Activated T-cell treated with anti-CD3 and anti-CD28 coated beads, Interleukin-2, amount 50 U/mL, for 72 hours (primary cell): ENCODE measurements at places on chromosomes 3 and 15. TPM values are rescaled to one million over a fixed set of nuclear protein-coding genes. Genes with fewer than 3 reads are reported as not detected.

TGM5 gene
- not detected for total RNA-seq

GRCh38 chr3:188151438-188151837 is 2.5 kb upstream of the LPP start:
- H3K27ac ChIP-seq, result no peak overlapping the region
- H3K27me3 ChIP-seq, result no peaks in the 10 kb centered on the region
- DNase-seq, result no peak
- H3K4me1 ChIP-seq, result peaks cover 59% of the 10 kb centered on the region
- H3K4me3 ChIP-seq, result no peak overlapping the region
- peaks cover 2% of the 10 kb centered on the region for H3K36me3 ChIP-seq

IL17RE gene
- total RNA-seq, result 0.94 TPM

GRCh38 chr15:44808557-44808956 is 72.2 kb downstream of the TRIM69 start:
- no peaks in the 10 kb centered on the region for H3K36me3 ChIP-seq
- no peak overlapping the region for H3K4me3 ChIP-seq
- peaks cover 5% of the 10 kb centered on the region for H3K4me1 ChIP-seq
- no peak overlapping the region for H3K27ac ChIP-seq
- peaks cover 18% of the 10 kb centered on the region for H3K27me3 ChIP-seq
- DNase-seq, result no peak

- H3K27ac ChIP-seq, result no peak overlapping the region
- no peak overlapping the region for H3K4me3 ChIP-seq
- peaks cover 12% of the 10 kb centered on the region for H3K4me1 ChIP-seq
- peaks cover 38% of the 10 kb centered on the region for H3K27me3 ChIP-seq
- DNase-seq, result no peak
These were observed 6.6 kb downstream of the PROK2 start for GRCh38 chr3:71778353-71778752.

MOBP gene
- total RNA-seq, result not detected

DNA sequence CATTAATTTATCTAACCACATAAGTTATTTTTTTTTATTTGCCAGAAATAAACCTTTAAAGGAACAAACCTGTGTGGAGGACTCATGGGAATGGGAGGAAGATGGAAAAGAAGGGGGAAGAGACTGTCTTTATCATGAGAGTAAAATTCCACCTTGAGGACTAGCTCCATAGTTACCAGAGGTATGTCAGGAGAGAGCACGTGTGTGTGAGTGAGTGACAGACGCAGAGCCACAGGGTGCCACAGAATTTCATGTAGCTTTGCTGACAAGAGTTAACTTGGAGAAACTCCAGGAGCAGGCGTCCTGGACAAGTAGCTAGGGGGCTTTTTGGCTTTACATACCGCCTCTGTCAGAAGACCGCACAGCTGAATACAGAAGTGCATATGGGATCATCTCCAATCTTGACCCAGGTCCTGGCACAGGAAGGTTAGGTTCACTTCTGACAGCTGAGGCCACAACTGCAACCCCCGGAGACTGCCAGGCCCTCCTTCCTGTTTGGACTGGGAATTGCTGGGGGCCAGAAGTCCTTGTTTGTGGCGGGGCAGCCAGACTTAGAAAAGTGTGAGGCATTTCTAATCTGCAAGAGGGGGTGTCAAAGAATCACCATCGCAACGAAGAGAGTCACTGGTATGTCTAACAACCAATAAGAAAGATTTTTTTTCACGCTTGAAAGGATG is 197.8 kb upstream of the TPM1 start:
- no peaks in the 10 kb centered on the region for H3K4me1 ChIP-seq
- peaks cover 6% of the 10 kb centered on the region for H3K27me3 ChIP-seq
- no peak overlapping the region for H3K27ac ChIP-seq
- H3K36me3 ChIP-seq, result no peaks in the 10 kb centered on the region

ZCWPW2 gene
- 0.35 TPM for total RNA-seq

DNA sequence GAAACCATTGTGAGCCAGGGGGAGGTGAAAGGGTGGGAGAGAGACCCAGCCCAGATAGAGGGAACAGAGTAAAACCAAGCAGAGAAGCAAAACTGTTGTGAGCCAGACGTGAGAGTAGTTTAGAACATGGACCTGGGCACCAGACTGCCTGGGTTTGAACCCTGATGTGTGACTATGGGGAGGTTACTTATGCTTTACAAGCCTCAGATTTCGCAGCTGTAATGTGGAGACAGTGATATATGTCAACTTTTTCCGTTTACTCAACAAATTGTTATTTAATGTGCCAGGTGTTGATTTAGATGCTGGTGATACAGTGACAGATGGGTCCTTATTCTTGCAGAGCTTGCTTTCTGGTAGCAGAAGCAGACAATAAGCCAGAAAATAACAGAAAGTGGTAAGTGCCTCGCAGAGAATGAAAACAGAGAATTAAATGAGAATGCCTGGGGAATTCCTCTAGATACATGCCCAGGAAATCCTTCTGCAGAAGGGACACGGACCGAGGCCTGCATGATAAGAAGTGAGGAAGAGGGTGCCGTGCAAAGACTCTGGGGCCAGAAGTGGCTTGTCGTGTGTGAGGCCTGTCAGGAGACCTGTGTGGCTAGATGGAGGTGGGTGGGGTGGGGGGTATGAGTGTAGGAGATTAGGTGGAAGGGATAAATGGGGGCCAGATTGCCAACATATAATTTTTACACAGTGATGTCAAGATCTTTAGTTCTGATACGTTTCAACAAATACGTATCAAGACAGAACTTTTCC is 15.0 kb downstream of the KAT2B start:
- H3K27me3 ChIP-seq, result no peaks in the 10 kb centered on the region
- H3K27ac ChIP-seq, result no peak overlapping the region
- H3K36me3 ChIP-seq, result peaks cover 2% of the 10 kb centered on the region

DNA sequence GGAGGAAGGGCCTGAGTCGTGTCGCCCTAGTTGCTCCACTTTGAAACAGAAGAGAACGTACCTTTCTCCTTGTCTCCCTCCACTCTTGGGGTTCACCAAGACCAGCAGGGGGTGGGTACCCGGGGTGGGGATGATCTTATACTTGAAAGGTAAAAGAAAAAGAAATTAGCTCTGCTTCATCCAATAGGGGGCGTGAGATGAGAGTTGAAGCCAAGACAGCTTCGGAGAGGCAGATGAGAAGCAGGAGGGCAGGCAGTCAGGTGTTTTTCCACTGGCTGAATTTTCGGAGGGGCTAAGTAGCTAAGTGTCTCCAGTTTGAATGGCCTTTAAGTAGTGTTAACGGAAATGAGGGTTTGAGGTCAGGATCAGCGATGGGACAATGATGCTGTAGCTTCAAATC is 100.4 kb downstream of the DGKG start:
- H3K36me3 ChIP-seq, result peaks cover 4% of the 10 kb centered on the region
- H3K27me3 ChIP-seq, result peaks cover 17% of the 10 kb centered on the region

GRCh38 chr3:61903931-61904657 is 342.7 kb downstream of the PTPRG start:
- H3K27ac ChIP-seq, result no peak overlapping the region
- H3K36me3 ChIP-seq, result no peaks in the 10 kb centered on the region
- no peak for DNase-seq
- H3K27me3 ChIP-seq, result peaks cover 10% of the 10 kb centered on the region
- no peak overlapping the region for H3K4me3 ChIP-seq
- no peaks in the 10 kb centered on the region for H3K4me1 ChIP-seq

GRCh38 chr3:119794971-119795612 is 13.2 kb downstream of the NR1I2 start:
- H3K27me3 ChIP-seq, result peaks cover 7% of the 10 kb centered on the region
- no peak for DNase-seq
- no peaks in the 10 kb centered on the region for H3K4me1 ChIP-seq
- no peaks in the 10 kb centered on the region for H3K36me3 ChIP-seq
- H3K27ac ChIP-seq, result no peak overlapping the region

GRCh38 chr15:68231102-68231818 is 1.7 kb upstream of the CLN6 start:
- H3K4me3 ChIP-seq, result peak overlapping the region; percentile 97
- peaks cover 5% of the 10 kb centered on the region for H3K36me3 ChIP-seq
- DNase-seq, result no peak
- H3K27me3 ChIP-seq, result no peaks in the 10 kb centered on the region
- peaks cover 48% of the 10 kb centered on the region for H3K4me1 ChIP-seq

DNA sequence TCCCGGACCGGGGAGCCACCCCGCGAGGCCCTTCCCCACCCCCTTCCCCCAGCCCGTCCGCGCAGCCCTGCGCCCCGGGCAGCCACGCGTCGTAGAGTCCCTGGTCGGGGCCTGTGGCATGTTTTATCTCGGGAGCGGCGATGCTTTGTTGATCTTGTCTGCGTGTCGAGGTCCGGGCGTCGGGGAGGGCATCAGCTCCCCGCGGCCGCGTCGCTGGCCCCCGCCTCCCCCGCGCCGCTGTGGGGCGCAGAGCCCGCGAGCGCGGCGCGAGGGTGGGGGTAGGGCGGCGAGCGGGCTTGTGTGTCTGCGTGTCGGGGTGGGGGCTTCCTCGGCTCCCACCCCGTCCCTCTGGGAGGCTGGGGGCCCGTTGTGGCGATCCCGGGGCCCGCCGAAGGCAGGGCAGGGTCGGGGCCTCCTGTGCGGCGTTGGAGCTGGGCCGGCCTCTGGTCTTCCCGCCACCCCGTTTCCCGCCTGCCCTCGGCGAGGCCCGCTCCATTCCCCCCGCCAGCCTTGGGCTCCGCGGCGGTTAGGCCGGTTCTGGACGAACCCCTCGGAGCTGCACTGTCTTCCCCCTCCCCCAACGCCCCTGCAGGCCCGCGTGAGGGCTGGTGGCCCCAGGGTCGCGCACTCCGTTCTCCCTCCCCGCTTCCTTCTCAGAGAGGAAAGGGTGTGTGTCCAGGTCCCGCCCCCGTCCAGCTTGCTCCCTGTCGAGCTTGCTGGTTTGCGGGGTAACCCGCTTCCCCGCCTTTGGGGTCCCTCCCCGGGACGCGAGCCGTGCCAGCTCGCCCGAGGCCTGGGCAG is 695 bp downstream of the GMPS start:
- H3K36me3 ChIP-seq, result peaks cover 3% of the 10 kb centered on the region
- peak; percentile 65 for DNase-seq
- peaks cover 39% of the 10 kb centered on the region for H3K4me1 ChIP-seq
- H3K4me3 ChIP-seq, result peak overlapping the region; percentile 94
- no peaks in the 10 kb centered on the region for H3K27me3 ChIP-seq

GRCh38 chr3:45670991-45671390 is 18.2 kb upstream of the SACM1L start:
- no peak overlapping the region for H3K27ac ChIP-seq
- H3K4me1 ChIP-seq, result peaks cover 30% of the 10 kb centered on the region
- H3K36me3 ChIP-seq, result peaks cover 11% of the 10 kb centered on the region
- no peaks in the 10 kb centered on the region for H3K27me3 ChIP-seq
- H3K4me3 ChIP-seq, result no peak overlapping the region

SPINK8 gene
- total RNA-seq, result not detected

ISLR2 gene
- not detected for total RNA-seq

- peaks cover 12% of the 10 kb centered on the region for H3K4me1 ChIP-seq
- no peaks in the 10 kb centered on the region for H3K36me3 ChIP-seq
- H3K4me3 ChIP-seq, result no peak overlapping the region
- no peak for DNase-seq
These were observed 2.9 kb downstream of the CORO2B start for GRCh38 chr15:68581725-68582124.

DNA sequence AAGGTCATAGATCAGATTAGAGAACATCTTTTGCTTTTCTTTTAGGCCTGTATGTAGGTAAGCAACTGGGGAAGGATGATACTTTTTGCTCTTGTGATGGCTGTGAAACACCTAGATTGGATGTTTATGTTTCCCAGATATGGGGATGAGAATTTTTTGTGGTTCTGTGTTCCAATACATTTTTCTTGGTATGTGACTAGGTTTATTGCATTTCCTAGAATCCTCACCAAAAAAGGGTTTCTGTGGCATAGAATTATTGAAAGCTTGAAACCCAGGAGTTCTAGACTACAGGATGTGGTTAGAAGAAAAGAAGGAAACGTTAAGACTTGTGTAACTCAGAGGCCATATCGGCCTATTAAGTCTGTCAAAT is 25.8 kb downstream of the OXNAD1 start:
- DNase-seq, result no peak
- no peaks in the 10 kb centered on the region for H3K27me3 ChIP-seq
- H3K4me1 ChIP-seq, result peaks cover 87% of the 10 kb centered on the region

- H3K4me1 ChIP-seq, result peaks cover 10% of the 10 kb centered on the region
- H3K4me3 ChIP-seq, result no peak overlapping the region
- no peaks in the 10 kb centered on the region for H3K36me3 ChIP-seq
- no peaks in the 10 kb centered on the region for H3K27me3 ChIP-seq
These were observed 32.2 kb downstream of the SYNM start for GRCh38 chr15:99137111-99137546.

TGM4 gene
- total RNA-seq, result not detected

MAP6D1 gene
- 1.4 TPM for total RNA-seq

GRCh38 chr3:187896646-187897045 is 151.4 kb upstream of the BCL6 start:
- H3K27me3 ChIP-seq, result peaks cover 7% of the 10 kb centered on the region
- peaks cover 14% of the 10 kb centered on the region for H3K4me1 ChIP-seq
- no peak overlapping the region for H3K27ac ChIP-seq
- DNase-seq, result no peak

EPHA6 gene
- not detected for total RNA-seq

NR1I2 gene
- 0.25 TPM for total RNA-seq

GRCh38 chr3:189195302-189195701 is 23.5 kb downstream of the TPRG1 start:
- H3K27me3 ChIP-seq, result peaks cover 22% of the 10 kb centered on the region
- no peak for DNase-seq
- H3K4me1 ChIP-seq, result no peaks in the 10 kb centered on the region

DNA sequence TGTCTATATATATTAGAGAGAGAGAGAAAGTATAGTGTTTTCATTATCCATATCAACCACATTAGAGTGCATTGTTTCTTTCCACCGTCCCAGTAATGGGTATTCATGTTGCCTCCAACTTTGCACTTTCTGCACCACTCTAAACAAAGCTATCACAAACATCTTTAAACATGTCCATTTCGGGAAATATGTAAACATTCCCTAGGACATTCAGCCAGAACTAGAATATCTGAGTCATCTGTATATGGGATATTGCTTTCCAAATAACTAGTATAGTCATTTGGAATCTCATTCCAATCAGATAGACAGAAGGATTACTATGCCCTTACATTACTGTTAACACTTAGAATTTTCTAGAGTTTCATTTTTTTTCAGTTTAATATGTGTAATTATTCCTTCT is 914.9 kb upstream of the EPHA6 start:
- no peak for DNase-seq
- no peaks in the 10 kb centered on the region for H3K4me1 ChIP-seq
- H3K36me3 ChIP-seq, result no peaks in the 10 kb centered on the region
- no peak overlapping the region for H3K27ac ChIP-seq
- H3K27me3 ChIP-seq, result no peaks in the 10 kb centered on the region

BFSP2 gene
- total RNA-seq, result not detected

DNA sequence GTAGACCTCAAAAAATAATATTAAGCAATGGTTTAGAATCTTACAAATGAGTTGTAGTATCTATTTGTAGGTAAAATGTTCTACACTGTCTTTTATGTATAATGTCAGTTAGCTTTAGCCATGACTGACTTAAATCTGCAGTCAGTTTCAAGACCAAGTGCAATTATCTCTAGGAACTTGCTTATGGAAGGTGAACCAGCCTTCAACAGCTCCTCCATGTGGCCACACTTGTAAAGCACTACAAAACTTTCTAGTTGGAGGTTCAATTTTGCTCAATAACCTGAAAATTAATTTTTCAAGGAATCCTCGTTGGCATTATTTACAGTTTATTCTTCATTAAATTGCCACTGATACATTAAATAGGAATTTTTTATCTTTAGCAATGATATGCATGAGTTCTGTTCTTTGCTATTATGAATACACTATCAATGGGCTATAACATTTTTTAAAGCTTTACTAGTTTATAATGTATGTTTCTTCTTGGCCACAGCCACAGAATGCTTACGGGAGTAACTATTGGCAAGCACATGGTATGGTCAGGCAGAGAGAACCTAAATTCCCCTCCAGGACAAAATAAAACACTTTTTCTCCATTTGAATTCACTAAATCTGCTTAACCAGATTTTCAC is 315.3 kb upstream of the UBE2E2 start:
- DNase-seq, result no peak
- no peak overlapping the region for H3K27ac ChIP-seq
- H3K36me3 ChIP-seq, result no peaks in the 10 kb centered on the region
- H3K27me3 ChIP-seq, result peaks cover 12% of the 10 kb centered on the region
- H3K4me1 ChIP-seq, result no peaks in the 10 kb centered on the region
